EH (cell line): ENCODE measurements at places on chromosomes 3 and 15.
A peak's percentile ranks its signal among the peaks of the same experiment; 100 is the strongest.

- DNase-seq, result no peak
Measured at GRCh38 chr3:58540176-58540858, 3.3 kb upstream of the ACOX2 start.

GRCh38 chr3:99669879-99670555, 31.6 kb downstream of the COL8A1 start:
- peak; percentile 59 for DNase-seq

DNA sequence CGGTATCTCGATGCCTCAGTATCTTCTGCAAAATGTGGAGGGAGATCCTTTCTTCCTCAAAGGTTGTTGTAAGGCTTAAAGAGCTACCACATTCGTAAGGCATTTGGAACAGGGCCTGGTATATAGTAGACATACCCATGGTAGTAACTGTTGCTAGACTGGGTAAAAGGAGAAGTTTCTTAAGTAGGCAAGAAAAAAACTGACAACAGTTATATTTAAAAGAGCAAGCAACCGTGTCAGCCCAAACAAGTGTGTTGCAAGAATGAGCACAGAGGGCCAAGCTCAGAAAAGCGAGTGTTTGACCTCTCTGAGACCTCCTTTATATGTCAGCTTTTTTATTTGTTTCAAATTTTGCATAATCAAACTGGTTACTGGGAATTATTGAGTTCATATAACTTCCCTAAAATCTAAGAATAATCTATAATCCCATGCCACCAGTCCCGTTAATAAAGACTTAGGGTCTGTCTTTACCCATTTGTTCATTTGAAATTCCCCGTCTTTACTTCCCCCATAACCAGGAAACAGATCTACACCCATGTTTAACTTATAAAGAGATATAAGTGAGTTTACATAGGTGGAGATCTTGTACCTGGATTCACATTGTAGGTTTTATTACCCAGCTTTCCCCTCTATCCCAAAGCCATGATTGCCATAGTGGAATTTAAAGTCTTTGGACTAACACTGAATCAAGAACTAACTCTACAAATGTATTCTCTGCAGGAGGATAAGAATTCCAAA, 7.3 kb downstream of the B3GNT5 start:
- DNase-seq, result no peak

DNA sequence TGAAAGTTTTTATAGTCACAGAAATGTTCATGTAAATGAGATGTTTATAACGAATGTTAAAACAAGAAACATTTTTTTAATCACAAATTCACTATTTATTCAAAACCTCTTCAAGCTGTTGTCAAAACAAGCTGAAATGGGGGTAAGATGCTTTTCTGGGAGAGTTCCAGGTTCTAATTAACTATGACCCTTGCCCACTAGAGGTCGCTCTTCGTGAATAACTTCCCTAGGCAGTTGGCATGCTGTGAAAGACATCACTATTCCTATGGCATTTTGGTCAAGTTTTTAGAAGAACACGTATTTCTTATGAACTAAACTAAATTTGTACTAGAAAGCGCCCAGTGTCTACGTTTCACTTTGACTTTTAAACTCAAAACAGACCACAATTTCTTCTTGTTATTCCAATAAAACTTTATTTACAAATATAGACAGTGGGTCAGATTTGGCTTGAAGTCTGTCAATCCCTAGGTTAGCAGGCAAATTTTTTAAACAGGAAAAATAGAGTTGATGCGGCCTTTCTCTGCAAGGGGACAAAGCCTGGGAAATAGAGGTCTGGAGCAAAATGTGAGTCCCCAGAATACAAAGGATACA, 62.8 kb upstream of the CMTM8 start:
- DNase-seq, result peak; percentile 65

DNA sequence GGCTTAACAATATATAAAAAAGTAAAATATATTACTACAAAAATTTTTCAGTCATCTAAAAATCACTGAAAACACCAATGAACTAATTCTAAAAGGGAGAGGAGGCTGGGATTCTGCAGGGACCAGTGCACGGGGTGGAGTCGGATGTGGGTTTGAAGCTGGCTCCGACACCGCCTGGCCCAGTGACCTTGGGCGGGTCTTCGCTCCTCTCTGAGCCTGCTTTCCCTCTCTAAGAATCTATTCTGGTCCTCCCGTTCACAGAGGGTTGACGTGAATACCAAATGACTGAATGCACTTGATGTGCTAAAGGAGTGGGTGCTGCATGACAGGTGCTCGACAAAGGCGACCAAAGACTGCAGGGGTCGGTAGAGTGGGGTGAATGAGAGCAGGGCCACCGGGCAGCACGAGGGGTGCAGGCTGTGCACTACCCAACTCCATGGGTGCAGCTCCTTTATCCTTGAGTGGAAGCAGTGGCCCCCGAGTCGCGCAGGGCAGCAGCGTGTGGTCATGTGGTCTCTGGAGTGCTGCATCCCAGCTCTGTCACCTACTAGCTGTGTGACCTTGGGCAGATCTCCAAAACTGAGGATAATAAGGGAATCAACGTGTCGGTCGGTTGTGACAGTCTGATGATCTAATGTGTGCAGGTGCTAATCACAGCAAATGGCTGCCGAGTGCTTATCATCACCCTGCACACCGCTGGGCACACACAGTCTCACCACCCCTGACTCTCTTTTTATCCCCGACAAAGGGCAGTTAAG, 8.6 kb upstream of the IQSEC1 start:
- no peak for DNase-seq

DNA sequence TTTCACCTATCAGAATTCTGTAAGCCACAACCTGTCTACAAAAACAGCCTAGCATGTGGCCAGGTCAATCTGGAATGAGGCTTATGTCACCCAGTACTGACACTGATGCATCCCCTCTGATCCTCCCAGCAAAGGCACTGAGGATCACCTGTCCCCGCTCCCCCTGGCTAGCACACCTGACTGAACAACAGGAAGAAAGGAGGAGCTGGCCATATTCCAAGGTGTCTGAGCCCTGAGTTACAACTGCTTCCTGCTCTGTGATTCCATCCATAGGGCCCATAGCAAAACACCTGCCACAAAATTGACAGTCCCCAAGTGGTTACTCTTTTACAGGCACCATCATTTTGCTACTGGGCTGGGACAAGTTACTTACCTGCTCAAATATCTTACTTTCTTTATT, 555.5 kb upstream of the CFAP20DC start:
- DNase-seq, result no peak
